ENCODE measurements at places on chromosomes 6 and 20.

DNA sequence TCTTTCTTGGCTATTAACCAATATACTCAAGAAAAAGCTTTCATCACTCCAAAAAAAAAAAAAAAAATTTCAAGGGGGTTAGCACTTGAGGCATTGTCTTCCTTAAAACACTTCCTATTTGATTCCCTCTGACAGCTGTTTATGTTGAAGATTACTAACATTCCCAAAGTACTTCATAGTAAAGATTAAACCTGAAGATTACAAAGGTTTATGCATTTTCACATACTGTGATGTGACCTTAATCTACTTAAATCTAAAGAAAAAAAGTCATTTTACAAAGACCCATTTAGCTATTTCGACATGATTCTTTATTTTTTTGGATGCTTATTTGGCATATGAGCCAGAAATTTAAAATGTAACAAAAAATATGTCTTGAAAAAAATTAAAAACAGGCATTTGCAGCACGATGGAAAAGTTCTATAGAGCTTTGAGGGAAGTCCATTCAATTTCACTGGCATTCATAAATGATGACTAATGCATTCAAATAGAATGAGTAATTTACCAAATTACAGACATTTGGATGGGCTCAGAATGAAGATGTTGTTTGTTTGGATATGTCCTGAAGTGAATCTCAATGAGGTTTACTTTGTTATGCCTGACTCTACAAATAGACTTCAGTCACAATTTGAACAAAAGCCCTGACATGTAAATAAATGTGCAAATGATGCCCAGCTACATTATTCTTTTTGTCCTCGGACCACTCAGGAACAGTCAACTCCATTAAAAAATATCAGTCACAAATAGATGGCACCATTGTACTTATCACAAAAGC lies 674.6 kb upstream of the MARCKS start:
- no peak for DNase-seq

GRCh38 chr6:14660806-14661579 lies 543.4 kb downstream of the CD83 start:
- DNase-seq: no peak

DNA sequence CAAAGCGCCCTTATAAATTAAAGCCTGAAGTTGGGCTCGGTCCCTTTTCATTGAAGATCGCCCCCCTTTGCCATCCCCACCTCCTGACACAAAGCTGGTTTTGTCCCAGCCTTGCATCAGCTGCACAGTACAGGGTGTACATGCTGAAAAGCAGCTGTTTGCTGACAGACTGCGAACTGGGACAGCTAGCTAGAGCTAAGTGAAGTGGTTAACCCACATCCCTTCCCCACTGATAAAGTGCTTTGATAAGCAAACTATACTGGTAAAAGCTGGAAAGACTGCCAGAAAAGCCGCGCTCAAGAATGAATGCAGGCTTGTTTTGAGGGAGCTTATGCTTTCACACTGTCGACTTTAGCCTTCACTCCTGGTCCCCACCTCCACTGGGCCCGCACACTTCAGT lies 207.3 kb downstream of the GMDS start:
- no peak for DNase-seq

DNA sequence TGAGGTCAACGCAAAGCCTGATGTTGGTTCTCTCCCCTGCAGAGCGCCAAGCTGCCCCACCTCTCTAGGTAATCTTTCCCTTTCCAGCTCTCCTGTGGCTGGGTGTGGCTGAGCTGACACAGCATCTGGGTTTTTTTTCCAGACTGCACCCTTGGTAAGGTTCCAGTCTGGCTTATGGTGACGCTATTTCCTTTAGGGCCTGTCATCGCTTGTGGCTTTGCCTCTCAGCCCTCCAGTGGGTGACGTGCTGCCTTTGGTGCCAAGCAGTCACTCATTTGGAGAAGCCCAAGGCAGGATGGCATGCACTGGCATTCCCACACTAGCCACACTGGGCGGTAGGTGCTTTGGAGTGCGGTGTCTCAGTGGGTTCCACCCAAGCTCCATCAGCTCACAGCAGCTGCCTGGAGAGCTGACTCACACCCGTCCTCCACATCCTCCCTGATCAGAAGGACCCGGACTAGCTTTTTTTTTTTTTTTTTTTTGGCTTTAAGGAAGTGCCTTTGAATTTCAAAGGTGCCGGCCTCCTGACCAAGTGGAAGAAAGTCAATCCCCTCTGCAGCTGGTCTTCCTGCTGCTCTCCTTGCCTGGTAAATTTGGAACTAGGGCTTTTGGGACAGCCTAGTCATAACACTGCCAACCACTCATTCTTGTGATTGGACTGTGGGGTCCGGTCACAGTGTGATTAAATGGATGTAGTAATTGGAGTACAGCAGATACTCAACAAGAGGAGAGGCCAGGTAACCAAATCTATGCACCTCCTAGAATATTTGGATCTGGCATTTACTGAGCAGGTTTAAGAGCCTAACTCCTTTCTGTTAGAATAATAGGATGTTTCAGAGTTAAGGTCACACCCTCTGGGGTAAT lies 153.6 kb downstream of the CD83 start:
- peak; percentile 99 for DNase-seq

DNA sequence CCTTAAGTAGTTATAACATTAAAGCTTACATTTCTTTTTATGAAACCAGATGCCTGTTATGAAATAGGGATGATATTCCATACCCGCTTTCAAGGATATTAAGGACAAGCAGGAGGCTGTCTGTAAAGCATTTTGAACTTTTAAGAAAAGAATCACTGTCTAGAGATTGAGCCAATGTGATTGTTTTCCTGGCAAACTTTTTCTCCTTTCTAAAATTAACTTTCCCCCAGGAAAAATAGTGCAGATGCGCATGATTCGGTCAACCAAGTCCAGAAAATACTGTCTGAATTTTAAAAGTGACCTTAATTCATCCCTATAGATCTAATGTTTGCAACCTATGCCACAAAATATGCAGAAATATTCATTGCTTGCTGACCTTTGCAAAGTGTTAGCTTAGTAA lies 15.1 kb upstream of the DEK start:
- no peak for DNase-seq

DNA sequence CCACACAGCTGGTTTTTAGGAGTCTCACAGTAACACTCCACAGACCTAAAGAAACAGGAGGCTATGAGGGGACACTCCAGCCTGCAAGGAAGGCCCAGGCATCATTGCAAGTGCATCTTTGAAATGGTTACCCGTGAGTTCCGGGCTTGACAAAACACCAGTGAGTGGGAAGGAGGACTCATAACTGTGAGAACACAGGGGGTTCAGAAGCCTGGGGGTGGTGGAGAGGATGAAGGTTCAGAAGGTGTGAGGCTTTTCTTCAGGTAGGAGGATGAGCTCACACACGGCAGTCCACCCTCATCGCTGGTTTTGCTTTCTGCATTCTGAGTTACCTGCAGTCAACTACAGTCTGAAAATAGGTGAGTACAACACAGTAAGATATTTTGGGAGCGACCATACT lies 39.9 kb downstream of the MAP7 start:
- DNase-seq: no peak

GRCh38 chr6:84785671-84786070 lies 21.3 kb upstream of the TBX18 start:
- DNase-seq: no peak

DNA sequence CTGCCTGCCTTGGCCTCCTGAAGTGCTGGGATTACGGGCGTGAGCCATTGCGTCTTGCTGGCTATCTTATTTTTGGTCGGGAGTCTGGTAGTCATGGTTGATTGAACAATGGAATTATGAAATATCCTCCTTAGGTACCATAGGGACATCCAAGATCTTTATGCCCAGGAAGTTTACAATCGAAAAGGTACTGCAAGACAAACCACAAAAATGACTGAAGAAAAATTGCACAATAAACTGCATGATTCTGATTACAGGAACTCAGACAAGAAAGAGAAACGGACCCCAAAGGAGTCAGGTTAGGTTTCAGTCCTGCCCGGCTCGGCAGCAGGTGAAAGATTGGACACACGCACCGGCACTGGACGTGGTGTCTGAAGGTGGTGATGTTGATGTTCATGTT lies 5.3 kb downstream of the SLC26A8 start:
- DNase-seq: no peak

- DNase-seq: no peak
These were observed 41.7 kb downstream of the BCKDHB start for GRCh38 chr6:80148220-80148619.

GRCh38 chr6:133969285-133969920 lies 16.4 kb downstream of the TBPL1 start:
- DNase-seq: no peak

GRCh38 chr6:165737396-165737795 lies 74.4 kb upstream of the PDE10A start:
- DNase-seq: no peak

DNA sequence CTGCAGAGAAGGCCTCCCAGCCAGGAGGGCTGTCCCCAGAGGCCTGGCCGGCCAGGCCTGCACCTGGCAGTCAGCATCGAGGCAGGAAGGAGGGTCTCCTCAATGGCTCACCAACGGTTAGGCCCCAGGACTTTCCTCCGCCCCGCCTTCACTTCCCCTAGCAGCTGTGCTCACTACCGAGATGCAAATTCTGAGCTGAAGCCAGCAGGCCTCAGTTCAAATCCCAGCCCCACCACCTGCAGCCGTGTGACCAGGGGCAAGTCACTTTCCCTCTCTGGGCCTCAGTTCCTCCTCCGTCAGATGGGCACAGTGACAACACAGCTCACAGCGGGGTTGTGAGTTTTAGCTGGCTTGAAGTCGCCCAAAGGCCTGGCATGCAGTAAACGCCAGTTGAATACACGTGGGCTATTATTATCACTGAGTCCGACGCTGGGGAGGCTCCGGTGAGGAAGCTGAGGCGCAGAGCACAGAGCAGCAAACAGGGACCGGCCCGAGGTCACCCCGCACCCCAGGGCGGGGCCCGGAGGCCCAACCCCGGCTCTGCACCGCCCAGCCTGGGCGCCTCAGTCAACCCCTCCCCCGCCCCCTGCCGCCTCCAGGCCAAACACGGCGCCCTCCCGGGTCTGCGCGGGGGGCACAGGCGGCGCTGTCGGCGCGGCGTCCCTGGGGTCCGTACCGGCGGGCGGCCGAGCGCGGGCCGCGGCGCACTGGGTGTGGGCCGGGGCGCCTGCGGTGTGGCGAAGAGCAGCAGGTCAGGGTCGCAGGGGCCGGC lies 671 bp downstream of the E2F1 start:
- no peak for DNase-seq

DNA sequence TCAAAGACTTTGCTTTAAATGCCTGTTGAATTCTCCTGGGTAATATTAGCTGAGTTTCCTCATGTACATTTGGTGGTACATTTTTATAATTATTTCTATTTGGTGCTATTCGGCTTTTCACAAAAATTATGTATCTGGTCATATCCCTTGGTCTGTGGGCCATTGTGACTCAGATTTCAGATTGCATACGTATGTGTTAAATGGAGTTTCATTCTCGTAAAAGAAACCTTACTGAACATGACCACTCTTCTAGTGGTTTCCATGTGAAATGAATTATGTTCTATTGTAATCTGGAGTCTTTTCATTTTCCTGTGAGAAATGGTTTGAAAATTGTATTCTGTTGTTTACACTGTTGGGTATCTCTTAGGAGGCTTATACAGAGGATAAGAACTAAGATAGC lies 386.2 kb upstream of the FLRT3 start:
- DNase-seq: no peak

DNA sequence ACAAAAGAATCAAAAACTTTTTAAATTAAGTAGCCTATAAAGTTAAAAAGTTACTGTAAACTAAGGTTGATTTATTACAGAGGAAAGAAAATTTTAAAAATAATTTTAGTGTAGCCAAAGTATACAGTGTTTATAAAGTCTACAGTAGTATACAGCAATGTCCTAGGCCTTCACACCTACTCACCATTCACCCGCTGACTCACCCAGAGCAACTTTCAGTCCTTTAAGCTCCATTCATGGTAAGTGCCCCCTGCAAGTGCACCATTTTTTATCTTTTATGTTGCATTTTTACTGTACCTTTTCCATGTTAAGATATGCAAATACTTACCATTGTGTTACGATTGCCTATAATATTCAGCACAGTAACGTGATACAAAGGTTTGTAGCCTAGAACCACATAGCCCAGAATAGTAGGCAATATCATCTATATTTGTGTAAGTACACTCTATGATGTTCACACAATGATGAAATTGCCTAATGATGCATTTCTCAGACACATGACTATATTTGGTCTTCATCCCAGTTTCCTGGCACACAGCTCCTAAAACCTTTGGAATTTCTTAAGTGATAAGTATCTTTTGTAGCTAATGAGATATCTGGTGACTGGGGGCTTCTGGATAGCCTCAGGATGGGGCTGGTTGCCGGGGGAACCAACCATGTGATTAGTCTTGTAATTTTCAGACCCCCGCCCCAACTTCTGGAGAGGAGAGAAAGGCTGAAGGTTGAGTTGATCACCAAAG lies 111.0 kb downstream of the MRPL14 start:
- no peak for DNase-seq

- DNase-seq: peak; percentile 64
These were observed 6.4 kb downstream of the SNPH start for GRCh38 chr20:1272368-1273100.

- DNase-seq: no peak
These were observed 23.8 kb downstream of the STK38 start for GRCh38 chr6:36523451-36523850.

GRCh38 chr6:75893776-75894152 lies 144.7 kb downstream of the MYO6 start:
- no peak for DNase-seq

DNA sequence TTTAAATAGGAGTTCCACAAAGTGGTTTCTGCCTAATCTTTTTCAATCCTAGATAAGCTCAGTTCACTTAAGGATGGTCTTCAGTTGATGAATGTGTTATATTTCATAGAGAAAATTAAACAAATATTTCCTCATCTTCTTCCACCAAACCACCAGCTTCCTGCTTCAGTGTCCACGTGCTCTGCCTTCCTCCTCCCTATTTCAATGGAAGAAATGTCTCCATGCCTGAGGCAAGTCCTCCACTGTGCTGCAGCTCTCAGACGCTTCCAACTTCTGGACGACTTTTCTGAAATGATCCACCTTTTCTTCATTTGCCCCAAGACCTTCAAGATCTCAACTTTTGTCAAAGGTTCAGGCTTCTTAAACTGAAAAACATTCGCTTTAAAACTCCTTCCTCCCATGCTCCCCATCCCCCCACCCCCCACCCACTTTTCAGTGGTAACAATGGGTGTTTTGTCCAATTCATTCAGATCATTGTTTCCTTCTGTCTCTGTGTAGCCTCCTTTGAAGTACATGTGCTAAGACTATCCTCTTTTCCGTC lies 25.3 kb upstream of the FABP7 start:
- DNase-seq: no peak

GRCh38 chr6:116447052-116447451 lies 14.1 kb upstream of the CALHM6 start:
- DNase-seq: no peak

- no peak for DNase-seq
These were observed 1060.3 kb upstream of the CITED2 start for GRCh38 chr6:140434761-140435160.

- no peak for DNase-seq
These were observed 59.1 kb upstream of the PRDM1 start for GRCh38 chr6:106026748-106027715.

GRCh38 chr6:154514481-154514880 lies 4.0 kb upstream of the CNKSR3 start:
- no peak for DNase-seq

GRCh38 chr20:50120935-50121693 lies 8.2 kb upstream of the UBE2V1 start:
- DNase-seq: no peak

GRCh38 chr6:72963946-72964345 lies 261.4 kb downstream of the KHDC1L start:
- no peak for DNase-seq

- DNase-seq: no peak
These were observed 52.9 kb upstream of the UNC93A start for GRCh38 chr6:167238146-167238693.

- no peak for DNase-seq
These were observed 23.8 kb upstream of the LAMP5 start for GRCh38 chr20:9490631-9491030.

GRCh38 chr6:2914318-2914660 lies 11.2 kb upstream of the SERPINB9 start:
- DNase-seq: no peak

All from vagina (tissue), 2 donors.